SIG-M5 (cell line): ENCODE measurements at places on chromosomes 5 and 9.

DNA sequence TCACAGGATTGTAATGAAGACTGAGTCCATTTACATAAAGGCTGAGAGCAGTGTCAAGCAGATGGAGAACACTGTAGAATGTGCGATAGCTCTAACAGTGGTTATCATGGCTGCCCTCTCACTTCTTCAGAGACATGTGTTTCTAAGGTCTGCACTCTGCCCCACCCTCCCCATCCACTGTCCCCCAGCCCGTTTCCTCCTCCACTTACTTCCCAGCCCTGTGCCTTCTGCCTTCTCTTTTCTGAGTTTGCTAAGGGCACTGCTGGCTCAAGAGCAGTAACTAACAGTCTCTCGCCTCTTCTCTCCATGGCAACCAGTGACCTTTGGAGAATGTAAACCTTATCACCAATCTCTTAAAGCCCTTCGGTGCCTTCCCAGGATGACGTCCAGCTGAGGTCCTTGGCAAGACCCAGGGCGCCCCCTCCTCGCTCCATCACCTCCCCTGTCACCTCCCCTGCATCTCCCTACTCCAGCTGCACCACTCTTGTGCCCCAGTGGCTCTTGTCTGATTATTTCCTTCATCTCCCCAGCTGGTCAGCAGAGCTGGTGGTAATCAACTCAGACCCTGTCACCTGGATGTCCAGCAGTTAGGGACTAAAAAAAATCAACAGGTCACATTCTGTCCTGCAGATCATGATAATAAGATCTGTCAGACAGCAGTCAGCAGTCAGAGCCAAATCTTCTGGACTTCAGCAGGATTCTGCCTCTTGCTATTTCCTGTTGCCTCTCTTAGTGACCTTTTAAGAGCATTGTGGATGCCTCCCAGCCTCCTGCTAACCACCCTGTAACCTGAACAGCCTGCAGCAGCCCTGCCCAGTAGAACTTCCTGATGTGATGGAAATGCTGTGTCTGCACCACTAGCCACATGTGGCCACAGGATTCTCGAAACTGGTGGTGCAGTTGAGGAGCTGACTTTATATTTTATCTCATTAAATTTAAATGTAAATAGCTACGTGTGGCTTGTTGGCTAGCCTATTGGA lies 9.0 kb downstream of the FXN start:
- no peak for DNase-seq

DNA sequence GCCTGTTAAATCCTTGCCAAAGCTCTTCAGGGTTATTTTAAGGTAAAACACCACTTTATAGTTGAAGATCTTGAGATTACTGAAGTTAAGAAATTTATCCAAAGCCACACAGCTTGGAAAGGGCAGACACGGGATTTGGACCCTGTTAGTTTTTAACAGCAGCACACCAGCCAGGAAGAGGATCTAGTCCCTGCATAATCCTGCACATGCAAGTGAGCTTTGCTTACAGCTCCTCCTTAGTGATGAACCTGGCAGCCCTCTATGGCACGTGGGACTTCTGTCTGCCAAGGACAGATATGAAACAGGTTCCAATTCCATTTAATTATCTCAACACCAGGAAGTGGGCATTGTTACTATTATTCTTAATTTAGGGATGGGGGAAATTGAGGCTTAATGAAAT lies 108.7 kb downstream of the TRIM32 start:
- DNase-seq: no peak

DNA sequence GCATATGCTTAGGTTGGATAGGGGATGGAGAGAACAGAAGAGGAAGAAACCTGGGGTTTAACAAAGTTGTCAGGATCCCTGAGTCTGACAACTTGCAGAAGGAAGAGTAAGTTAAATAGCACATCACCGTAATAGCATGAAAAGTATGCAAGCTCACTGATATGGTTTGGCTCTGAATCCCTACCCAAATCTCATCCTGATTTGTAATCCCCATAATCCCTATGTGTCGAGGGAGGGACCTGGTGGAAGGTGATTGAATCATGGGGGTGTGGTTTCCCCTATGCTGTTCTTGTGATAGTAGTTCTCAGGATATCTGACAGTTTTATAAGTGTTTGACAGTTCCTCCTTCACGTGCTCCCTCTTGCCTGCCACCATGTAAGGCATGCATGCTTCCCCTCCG lies 193.3 kb downstream of the PSAT1 start:
- no peak for DNase-seq

DNA sequence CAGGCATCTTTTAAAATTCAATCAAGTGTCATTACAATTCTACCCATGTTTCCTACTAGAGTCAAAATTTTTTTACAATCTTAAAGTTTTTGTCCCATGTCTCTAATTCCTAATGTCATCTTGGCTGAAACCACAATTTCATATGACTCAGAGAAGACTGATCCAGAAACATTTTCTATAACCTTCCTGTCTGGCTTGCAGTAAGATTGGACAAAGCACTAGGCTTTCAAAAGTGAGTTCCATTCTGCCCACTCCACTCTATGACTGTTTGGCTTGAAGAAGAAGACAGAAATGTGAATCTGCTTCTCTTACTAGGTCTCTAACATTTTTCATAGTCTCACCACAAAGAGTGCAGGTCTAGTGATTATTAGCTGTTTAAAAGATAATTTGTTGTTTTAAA lies 88.8 kb downstream of the NR3C1 start:
- DNase-seq: no peak

GRCh38 chr5:82913971-82914370 lies 163.2 kb downstream of the TMEM167A start:
- no peak for DNase-seq

- no peak for DNase-seq
Measured at GRCh38 chr9:123064716-123065115, 31.2 kb downstream of the GPR21 start.

GRCh38 chr5:135028791-135029476 lies 5.1 kb downstream of the PITX1 start:
- no peak for DNase-seq

DNA sequence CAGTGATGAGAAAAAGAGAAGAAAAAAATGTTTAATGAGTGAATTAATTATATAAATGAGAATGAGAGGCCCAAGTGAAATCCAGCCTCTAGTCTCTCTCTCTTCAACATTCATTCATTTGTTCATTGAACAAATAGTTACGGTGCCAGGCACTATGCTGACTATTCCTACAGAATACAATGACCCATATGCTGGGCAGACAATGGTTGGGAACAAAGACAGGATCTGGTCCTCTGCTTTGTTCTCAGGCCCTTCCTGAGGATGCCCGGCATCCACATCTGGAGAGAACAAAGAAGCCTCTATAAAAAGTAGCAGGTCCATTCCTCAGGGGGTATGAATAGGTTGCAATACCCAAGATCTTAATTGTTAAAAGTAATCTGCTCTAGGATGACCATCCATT lies 6.9 kb downstream of the ADAM19 start:
- DNase-seq: no peak

DNA sequence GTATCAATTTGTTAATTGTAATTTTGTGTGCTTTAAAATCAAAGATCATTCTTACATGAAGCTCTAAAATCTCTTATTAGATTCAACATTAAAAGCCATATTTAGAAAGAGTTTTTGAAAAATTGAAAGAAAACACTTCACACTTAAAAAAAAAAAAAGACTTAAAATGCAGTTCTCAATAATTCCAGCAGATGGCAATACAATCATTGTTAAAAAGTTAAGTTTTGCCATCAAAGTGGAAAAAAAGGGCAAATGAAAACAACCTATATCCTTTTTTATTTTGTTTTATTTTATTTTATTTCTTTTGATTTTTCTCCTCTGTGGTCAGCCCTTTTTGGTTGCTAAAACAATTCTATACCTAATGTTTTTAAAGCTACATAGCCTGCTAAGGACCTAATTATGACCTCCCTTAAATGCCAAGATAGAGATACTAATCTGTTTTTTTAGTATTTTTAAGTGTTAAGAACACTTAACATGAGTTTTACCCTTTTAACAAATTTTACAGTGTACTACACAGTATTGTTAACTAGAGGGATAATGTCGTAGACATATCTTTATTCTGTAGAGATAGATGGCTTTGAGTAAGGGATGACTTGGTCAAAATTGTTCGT lies 154.2 kb upstream of the DAB2 start:
- DNase-seq: no peak

- DNase-seq: no peak
Measured at GRCh38 chr5:471750-472058, 28.7 kb downstream of the EXOC3 start.

DNA sequence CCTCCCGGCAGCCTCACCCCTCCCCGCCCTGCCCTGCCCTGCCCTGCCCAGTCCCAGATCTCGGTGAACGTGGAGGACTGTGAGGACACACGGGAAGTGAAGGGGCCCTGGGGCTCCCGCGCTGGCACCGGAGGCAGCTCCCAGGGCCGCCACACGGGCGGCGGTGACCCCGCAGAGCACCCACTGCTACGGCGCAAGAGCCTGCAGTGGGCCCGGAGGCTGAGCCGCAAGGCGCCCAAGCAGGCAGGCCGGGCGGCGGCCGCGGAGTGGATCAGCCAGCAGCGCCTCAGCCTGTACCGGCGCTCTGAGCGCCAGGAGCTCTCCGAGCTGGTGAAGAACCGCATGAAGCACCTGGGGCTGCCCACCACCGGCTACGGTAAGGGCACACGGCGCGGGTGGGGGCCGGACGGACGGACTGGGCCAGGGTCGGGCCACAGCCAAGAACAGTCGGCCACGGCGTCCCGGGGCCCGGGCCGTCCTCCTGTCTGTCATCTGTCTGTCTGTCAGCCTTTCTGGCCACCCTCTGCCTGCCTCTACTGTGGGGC lies 84.2 kb downstream of the KCNT1 start:
- DNase-seq: no peak

- DNase-seq: peak; percentile 31
Measured at GRCh38 chr9:107874591-107875369, 385.2 kb upstream of the KLF4 start.
